Left ventricle myocardium inferior (tissue), 1 donor: ENCODE measurements at places on chromosomes 3 and 15. TPM values are rescaled to one million over a fixed set of nuclear protein-coding genes. Genes with fewer than 3 reads are reported as not detected.

PIF1 gene
- 0.41 TPM for total RNA-seq

TPRG1 gene
- total RNA-seq, result 1.5 TPM

DNA sequence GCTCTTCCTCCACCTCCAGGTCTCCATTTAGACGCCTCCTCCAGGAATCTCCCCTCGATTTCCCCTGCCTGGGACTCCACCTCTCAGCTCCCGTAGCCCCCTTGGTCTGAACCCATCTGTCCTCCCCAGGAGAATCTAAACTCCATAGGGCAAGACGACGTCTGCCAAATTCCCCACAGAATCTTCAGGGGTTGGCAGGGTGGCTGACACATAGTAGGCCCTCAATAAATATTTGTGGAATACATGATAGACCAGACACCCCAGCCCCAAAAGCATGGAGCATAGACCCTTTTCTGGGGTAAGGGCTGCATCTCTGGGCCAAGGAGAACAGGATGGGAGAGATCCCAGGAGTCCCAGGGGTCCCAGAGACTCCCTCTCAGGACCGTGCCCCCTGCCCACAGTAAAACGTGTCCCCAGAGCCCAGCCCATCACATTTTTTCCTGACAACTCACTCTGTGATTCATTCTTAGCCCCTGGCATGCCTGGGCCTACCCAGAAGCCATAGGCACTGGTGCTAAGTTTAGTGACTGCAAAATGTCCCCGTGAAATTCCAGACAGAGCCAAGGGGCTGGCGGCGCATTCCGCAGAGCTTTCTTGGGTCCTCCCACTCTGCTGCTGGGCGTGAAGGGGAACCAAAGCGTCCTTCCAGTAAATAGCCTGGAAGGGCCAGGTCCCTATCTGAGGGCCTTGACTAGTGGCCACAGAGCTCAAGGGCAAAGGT lies 78.0 kb upstream of the SLC6A6 start:
- DNase-seq, result no peak

DNA sequence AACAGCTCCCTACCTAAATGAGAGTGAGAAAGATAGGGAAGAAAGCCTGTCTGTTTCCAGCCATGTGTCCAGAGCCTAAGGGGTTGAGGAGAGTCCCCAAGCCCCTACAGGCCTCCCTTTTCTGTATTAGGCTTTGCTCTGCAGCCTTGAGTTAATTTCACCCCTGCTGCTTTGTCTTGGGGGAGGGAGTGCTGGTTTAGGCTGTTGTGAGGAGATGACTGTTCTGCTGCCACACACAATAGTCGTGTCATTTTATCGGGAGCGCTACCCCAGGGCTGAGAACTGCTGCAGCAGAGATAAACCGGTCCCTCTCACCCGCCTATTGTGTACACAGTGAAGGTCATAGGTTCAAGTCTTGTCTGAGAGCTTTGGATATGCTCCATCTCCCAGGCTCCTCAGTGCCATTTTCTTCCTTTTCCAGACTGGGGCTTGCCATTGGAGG lies 1.4 kb downstream of the ZNF609 start:
- DNase-seq, result no peak

DNA sequence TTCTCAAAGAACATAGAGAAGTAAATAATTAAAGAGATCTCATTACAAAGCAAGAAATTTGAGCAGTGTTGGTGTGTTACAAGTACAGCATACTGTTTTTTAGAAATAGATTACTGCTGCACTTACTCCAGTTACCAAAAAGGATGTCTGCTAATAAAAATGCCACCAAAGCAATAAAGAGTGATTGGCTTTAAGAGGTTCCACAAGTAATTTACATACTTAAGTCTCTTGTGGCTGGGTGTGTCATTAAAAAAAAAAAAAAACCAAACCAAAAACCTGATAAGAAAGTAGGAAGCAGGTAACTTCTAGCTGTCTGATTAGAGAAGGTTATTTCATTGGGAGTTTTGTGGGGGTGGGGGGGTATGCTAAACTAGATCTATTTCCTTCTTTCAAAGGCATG lies 15.2 kb downstream of the RAB11A start:
- DNase-seq, result no peak
